Hematopoietic multipotent progenitor cell (in vitro differentiated cells): ENCODE measurements at places on chromosomes 4 and X. TPM values are rescaled to one million over a fixed set of nuclear protein-coding genes. Genes with fewer than 3 reads are reported as not detected.

DNA sequence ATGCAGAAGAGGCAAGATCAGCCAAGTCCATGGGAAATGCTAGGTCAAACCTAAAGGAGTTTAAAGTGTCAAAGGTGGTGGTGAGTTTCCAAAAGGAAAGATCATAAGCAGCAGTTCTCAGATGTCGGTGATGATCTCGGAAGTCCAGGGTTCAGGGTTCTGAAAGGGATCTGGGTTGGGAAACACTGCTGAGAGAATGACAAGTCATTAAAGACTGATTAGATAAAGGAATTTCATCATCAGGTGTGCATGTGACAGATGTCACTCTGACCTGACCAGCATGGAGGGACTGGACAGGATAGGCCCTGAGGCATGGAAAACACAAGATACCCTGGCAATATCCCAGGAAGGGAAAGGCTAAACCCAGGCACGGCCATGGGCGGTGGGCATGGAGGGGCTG, 195.7 kb upstream of the TBL1X start:
- DNase-seq = no peak

DNA sequence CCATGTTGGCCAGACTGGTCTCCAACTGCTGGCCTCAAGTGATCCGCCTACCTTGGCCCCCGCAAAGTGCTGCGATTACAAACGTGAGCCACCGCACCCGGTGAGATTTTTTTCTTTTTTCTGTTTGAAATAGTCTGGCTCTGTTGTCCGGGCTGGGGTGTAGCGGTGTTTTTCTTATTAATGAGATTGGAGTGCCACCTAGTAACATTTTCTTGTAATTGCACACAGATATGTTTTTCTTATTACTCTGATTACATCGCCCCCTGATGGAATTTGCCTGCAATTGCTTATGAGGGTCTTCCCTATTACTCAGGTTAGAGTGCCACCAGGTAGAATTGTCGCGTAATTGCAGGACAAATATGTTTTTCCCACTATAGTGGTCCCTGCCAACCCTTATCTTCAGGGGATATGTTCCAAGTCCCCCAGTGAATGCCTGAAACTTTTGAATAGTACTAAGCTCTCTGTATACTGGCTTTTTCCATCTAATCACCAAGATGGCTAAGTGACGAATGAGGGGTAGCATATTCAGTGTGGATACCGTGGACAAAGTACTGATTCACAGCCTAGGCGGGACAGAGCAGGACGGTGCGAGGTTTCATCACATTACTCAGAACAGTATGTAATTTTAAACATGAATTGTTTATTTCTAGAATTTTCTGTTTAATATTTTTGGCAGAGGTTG, 8.6 kb upstream of the PDHA1 start:
- peak; percentile 52 for DNase-seq

Gene IL2
- not detected for total RNA-seq

Gene NAA10
- 37.4 TPM for total RNA-seq

Gene MAEA
- total RNA-seq = 94.8 TPM

Gene MED28
- 17.0 TPM for total RNA-seq

DNA sequence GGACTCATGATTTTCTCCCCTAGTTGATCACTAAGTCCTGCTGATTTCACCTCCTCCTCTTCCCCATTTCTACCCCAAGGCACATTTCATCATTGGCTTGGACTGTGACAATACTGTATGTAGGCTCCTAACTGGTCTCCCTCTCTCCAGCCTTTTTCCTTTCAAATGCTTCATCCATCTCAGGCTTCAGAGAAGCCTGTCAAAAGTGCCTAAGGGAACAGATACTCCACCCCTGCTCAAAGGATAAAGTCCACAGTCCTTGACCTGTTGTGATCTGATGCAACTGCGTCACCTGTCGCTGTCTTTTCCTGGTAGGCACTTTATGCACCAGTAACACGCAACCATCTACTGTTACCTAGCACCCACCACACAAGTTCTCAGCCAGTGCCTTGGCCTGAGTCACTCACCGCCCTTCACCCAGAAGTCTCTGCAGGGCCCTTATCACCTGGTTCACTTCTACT, 12.8 kb downstream of the SCARB2 start:
- DNase-seq = peak; percentile 16

Gene ADGRL3
- under 0.01 TPM for total RNA-seq

DNA sequence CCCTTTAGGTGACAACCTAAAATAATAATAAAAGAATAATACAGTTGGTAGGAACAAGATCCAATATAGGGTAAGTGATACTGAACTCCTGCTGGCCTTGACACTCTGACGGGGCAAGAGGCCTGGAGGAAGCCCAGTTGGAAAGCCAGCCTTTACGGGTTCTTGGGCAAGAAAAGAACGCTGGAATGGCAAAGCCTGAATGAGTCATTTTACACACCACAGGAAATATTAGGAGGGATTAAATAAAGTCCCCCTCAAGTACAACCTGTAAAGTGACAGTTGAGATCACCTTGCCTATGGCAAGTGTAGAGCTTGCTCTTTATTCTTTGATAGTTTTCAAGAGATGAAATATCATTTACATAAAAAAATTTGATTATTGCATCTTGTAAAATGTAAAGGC, 244.5 kb upstream of the TLL1 start:
- DNase-seq = no peak

- no peak for DNase-seq
These were observed 14.4 kb upstream of the CXCL8 start for GRCh38 chr4:73725985-73726384.

Gene TMEM156
- 1.1 TPM for total RNA-seq

Gene XK
- total RNA-seq = 1.6 TPM

- DNase-seq = peak; percentile 11
These were observed 626.7 kb upstream of the BOD1L1 start for GRCh38 chr4:14254252-14254651.

Gene PNMA6F
- total RNA-seq = not detected

- DNase-seq = no peak
These were observed 103.7 kb downstream of the CEP135 start for GRCh38 chr4:56052481-56052880.

Gene RTL3
- not detected for total RNA-seq
